ENCODE measurements at places on chromosomes 3 and 15. TPM values are rescaled to one million over a fixed set of nuclear protein-coding genes. Genes with fewer than 3 reads are reported as not detected.

The TJP1 gene
- 11.5 TPM for polyA plus RNA-seq

The PIAS1 gene
- 29.1 TPM for polyA plus RNA-seq

The COX5A gene
- polyA plus RNA-seq = 191 TPM

The LRRC15 gene
- polyA plus RNA-seq = 0.55 TPM

The IL5RA gene
- 0.41 TPM for polyA plus RNA-seq

The EPHA3 gene
- polyA plus RNA-seq = 0.73 TPM

The TGM4 gene
- 0.62 TPM for polyA plus RNA-seq

The ROPN1B gene
- 0.21 TPM for polyA plus RNA-seq

The GOLGA6D gene
- 0.05 TPM for polyA plus RNA-seq

The CYP8B1 gene
- polyA plus RNA-seq = 0.02 TPM

The CSK gene
- 94.4 TPM for polyA plus RNA-seq

The HERC2 gene
- polyA plus RNA-seq = 27.1 TPM

The VIPR1 gene
- 4.4 TPM for polyA plus RNA-seq

The COPG1 gene
- polyA plus RNA-seq = 70.8 TPM

The LSAMP gene
- polyA plus RNA-seq = 0.71 TPM

The NCK1 gene
- 45.2 TPM for polyA plus RNA-seq

The SERINC4 gene
- polyA plus RNA-seq = 0.52 TPM

The MEGF11 gene
- polyA plus RNA-seq = 0.66 TPM

The MEX3B gene
- polyA plus RNA-seq = 8.4 TPM

The IL20RB gene
- polyA plus RNA-seq = 5.4 TPM

The ZNF620 gene
- 2.6 TPM for polyA plus RNA-seq

The KCNMB2 gene
- 0.09 TPM for polyA plus RNA-seq

The GXYLT2 gene
- polyA plus RNA-seq = 2.9 TPM

The ZDHHC19 gene
- polyA plus RNA-seq = 0.68 TPM

The CHRFAM7A gene
- 1.9 TPM for polyA plus RNA-seq

The CAPN3 gene
- 38.1 TPM for polyA plus RNA-seq

The FAM81A gene
- 1.2 TPM for polyA plus RNA-seq

The GCHFR gene
- 33.7 TPM for polyA plus RNA-seq

The SYNPR gene
- polyA plus RNA-seq = 0.18 TPM

The PP2D1 gene
- not detected for polyA plus RNA-seq

The SAMD7 gene
- polyA plus RNA-seq = not detected

The TERC gene
- not detected for polyA plus RNA-seq

The DCBLD2 gene
- polyA plus RNA-seq = 5.5 TPM

The MASP1 gene
- polyA plus RNA-seq = 0.18 TPM

The GP9 gene
- polyA plus RNA-seq = 0.02 TPM

The CLDN16 gene
- polyA plus RNA-seq = 1.3 TPM
